ENCODE measurements at places on chromosomes 16 and 17.

DNA sequence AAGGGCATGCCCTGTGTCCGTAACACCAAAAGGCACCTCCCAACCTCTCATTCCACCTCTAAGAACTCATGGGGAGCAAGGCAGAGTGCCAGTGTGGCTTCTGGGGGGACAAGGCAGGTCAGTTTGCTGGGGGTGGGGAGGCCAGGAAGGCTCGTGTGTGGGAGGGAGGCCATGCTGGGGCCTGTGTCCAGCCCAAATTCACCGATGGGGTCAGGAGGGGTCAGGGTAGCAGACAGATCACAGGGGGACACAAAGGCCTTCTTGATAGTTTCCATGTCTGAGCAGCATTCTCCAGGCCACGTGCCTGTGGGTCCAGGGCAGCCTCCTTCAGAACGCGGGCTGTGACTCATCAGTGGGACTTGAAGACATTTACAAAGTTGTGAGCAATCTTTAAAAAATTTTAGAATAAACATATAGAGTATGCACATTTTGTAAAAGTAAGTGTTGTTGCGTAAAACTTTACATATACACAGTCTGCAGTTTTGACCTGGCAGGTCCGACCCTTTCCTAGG, 20.9 kb downstream of the SPACA3 start:
- no peak for DNase-seq

GRCh38 chr16:67993207-67994039, 5.9 kb downstream of the DPEP2 start:
- DNase-seq, result peak; percentile 61

GRCh38 chr16:66322174-66322573, 44.3 kb upstream of the CDH5 start:
- DNase-seq, result no peak

GRCh38 chr17:76940738-76941350, 72.6 kb downstream of the MGAT5B start:
- no peak for DNase-seq

DNA sequence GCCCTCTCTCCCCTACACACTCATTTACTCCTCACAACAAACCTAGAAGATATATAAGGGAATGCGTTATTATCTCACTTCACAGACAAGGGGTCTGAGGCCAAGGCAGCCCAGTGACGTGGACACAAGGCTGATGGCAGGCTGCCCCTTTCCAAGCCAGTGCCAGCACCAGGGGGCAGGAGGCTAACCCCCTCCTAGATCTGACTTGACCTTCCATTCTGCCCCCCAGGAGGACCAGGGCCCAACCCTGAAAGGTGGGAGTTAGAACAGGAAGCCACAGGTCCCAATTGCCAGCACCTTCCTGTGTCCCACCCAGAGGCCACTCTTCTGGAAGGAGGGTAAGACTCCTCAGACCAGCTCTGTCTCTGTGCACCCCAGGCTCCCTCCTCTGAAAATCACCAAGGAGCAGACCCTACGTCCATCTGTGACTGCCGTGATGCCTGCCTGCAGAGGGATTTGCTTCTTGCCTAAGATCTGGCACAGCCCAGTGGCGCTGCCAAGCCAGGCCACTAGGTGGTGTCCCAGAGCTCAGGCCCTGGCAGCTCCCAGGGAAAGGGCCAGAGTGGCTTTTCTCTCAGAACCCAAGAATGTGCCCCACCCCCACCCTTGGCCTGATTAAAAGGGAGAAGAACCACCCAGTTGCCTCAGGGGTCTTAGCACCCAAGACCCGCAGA, 42.4 kb upstream of the MRPS23 start:
- DNase-seq, result peak; percentile 33

- DNase-seq, result no peak
These were observed 11.7 kb upstream of the SPATA32 start for GRCh38 chr17:45273551-45273957.

DNA sequence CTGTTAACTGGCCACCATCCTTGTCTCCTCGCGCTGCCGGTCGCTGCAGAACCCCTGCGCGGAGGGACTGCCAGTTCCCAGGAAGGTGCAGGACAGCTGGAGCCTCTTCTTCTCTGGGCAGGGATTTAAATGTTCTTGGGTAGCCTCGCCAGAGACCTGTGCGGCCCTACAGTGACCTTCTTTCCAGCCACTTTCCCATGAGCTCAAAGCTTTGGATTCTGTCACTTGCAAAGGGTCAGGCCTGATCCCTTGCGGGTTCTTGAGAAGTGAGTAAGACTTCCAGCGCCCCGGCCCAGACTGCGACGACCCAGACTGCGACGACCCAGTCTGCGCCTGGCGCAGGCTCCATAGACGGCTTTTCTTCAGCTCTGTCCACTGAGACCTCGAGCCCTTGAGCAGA, 1.4 kb upstream of the SLFN5 start:
- DNase-seq, result no peak

DNA sequence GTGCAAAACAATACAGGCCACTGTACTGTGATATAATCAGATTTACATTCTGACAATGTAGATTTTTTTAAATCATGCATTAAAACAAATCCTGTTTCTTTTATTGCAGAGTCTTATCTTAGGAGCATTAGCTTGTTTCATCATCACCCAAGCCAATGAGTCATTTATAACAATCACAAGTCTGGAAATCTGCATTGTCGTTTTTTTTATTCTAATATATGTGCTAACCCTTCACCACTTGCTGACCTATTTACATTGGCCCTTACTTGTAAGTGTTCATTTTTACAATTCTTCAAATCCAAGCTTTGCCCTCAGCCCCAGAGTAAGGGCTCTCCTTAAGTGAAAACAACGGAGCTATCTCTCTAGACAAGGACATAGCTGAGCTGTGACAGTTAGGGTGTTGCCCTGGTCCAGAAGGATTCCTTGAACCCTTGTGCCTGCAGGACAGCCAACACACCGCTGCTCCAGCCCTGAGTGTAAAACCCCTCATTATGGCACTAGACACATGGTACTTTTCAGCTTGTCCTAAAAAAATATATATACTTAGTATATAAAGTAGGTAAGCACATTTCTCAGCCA, 3.7 kb downstream of the CMTM1 start:
- DNase-seq, result no peak

- no peak for DNase-seq
These were observed 23.8 kb downstream of the LITAFD start for GRCh38 chr16:8905795-8906591.

- no peak for DNase-seq
These were observed 22.9 kb downstream of the MBTPS1 start for GRCh38 chr16:84093879-84094270.

DNA sequence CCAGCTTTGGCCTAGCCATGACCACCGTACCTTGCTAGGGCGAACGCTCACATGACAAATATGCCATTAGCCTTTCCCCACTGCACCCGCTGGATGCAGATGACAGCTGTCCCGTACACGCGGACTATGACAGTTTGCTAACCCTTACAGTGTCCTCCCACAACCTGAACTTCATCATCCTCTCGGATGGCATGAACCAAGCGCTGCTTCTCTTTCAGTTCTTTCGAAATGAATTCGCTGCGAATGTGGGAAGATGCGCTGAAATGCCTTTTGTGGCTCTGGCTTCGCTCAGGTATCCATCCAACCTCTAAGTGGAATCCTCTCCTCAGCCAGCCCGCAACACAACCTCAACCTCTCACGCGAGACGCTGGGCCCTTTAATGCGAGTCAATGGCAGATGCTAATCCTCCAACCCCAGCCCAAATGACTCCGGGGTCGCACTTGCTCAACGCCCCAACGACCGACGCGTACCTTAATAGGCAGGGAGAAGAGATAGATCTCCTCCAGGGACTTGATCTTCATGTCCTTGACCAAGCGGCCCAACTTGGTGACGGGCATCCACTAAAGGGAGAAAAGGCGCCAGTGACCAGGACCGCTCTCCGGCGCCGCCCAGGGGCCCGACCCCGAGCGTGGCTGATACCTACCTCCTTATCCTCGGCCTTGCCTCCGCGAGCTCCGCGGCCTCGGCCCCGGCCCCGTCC, 670 bp downstream of the RPS2 start:
- no peak for DNase-seq

DNA sequence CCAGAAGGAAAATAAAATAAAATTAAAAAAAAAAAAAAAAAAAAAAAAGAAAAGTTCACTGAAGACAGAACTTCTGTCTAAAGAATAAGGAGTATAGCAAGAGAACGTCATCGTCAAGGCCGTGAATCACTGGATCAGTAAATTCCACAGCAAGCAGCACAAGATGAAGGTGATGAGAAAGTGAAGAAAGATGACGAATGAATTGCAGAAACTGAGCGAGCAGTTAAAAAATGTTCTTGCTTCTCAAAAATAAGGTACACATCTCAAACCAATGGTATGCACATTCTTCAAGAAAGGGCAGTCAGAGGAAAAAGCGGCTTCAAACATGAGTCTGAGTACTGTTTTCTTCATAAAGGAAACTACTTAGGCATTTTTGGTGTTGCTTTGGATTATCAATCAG, 104.7 kb downstream of the SMG6 start:
- DNase-seq, result no peak

DNA sequence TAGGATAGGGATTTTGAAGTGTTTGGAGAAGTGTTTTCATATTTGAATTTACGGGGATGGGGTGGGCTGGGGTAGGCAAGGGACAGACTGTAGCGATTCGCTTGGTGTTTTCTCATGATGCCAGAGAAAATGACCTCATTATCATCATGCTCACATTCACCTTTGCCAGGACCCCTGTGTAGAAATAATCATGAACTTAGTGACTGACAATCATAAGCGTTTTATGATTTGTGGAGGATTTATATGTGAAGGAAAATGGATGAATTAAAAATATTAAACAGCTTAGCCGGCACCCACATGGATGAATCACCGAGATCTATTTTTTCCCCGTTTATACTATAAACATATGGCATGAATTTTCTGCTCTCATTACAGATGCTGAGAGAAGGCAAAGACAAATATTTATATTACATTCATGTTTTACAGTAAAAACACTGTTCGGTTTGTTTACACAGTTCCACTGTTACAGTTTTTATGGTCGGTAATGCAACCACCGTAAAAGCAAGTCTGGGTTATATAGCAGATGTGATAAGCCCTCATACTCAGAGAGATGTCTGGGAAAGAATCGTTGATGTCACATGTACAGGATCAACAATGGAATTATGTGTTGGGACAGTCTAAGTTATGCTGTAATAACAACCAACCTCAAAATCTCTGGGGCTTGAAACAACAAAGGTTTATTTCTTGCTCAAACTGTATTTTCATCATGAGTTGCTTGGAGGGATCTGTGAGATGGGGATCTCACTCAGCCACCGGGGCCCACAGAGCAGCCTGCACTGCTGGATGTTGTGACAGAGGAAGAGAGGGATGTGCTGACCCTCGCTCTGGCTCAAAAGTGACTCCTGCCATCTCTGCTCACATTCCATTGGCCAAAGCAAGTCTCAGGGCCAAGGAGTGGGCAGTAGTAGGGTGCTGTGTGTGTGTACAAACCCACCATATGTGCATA, 85.1 kb downstream of the WWOX start:
- no peak for DNase-seq

GRCh38 chr17:5304636-5305035, 22.6 kb downstream of the RABEP1 start:
- DNase-seq, result no peak

DNA sequence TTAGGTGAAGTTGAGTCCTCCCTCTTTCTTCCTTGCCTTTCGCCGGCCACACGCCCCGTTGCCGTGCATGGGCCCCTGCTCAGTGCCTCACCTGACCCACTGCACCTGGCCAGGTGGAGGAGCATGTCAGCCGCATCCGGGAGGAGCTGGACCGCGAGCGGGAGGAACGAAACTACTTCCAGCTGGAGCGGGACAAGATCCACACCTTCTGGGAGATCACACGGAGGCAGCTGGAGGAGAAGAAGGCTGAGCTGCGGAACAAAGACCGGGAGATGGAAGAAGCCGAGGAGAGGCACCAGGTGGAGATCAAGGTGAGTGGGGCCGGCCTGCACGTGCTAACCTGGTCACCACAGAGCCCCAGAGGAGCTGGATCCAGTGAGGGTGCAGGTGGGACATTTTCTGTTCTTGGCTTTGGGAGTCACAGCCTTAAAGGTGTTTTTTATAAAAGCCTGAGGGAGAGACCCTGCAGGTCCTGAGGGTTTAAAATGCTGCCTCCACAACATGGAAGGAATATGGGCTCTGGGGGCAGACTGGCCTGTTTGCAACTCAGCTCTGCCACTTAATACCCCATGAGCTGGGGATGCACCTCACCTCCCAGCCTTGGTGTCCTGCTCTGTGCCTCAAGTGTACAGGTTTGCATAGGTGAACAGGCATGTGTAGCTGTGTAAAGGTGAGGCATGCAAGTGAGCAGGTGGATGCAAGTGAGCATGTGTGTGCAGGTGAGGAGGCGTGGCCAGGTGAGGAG, 12.1 kb upstream of the DBNDD1 start:
- no peak for DNase-seq

DNA sequence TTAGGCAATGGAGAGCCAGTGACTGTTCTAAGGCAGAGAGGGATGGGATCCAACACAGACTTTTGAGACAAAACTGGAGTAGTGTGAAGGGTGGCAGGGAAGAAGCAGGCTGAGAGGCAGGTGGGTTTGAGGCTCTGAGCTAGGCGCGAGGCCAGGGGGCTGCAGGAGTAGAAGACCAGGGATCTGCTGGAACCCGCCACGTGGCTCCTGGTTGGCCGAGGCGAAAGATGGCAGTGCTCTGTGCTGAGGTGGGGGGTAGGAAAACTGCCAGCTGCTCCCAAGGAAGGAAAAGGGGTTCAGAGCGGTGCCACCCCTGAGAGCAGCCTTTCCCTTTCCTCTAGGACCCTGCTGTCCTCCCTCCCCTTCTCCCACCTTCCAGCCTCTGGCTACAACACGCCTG, 5.6 kb downstream of the CD300LG start:
- no peak for DNase-seq

GRCh38 chr17:65593855-65594845, 32.7 kb upstream of the AXIN2 start:
- DNase-seq, result no peak

DNA sequence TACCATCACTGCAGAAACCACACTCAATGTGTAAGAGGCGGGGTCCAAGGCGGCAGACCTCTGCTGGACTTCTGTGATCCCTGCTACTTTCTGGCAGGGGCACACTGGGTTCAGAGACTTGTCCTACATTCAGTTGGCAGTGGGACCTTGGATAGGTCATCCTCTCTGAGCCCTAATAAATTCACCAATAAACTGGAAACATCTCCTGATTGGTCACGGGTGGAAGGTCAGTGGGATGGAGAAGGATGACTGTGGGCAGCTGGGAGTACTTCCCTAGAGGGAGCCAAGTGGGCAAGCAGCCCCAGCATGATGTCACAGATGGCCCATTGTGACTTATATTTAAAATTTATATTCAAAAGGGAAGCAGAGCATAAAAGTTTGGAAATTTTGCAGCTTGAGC, 49.7 kb downstream of the RNF112 start:
- DNase-seq, result no peak

- no peak for DNase-seq
These were observed 23.2 kb downstream of the COIL start for GRCh38 chr17:56937687-56938086.

GRCh38 chr16:12754824-12755543, 48.7 kb downstream of the CPPED1 start:
- no peak for DNase-seq

GRCh38 chr16:68332411-68333121, 21.7 kb downstream of the PRMT7 start:
- no peak for DNase-seq

- no peak for DNase-seq
These were observed 11.9 kb downstream of the MAP3K3 start for GRCh38 chr17:63634163-63634562.

Data from esophagus squamous epithelium (tissue), 5 donors.